Regular cardiac myocyte (primary cell): ENCODE measurements at places on chromosomes 3 and 15. TPM values are rescaled to one million over a fixed set of nuclear protein-coding genes. Genes with fewer than 3 reads are reported as not detected.

Gene TLR9
- not detected in 2 replicates for total RNA-seq

Gene STXBP5L
- total RNA-seq: under 0.01 TPM in 1 of 2 replicates, not detected in the other

Gene SOX14
- not detected in 2 replicates for total RNA-seq

Gene RBM15B
- 21.7 and 38.9 TPM in 2 replicates for total RNA-seq

Gene ADAMTS9
- 4.2 and 5.9 TPM in 2 replicates for total RNA-seq

Gene KIF15
- total RNA-seq: 3.1 and 19.0 TPM in 2 replicates

Gene GOLGA6A
- total RNA-seq: under 0.01 and 0.28 TPM in 2 replicates

Gene NEK11
- total RNA-seq: 4.2 and 7.6 TPM in 2 replicates

Gene CCDC80
- total RNA-seq: 526 and 1,085 TPM in 2 replicates

Gene GOLGA8T
- total RNA-seq: 0.28 TPM in 1 of 2 replicates, not detected in the other

Gene CD200R1
- under 0.01 TPM in 1 of 2 replicates, not detected in the other for total RNA-seq

Gene TM4SF18
- total RNA-seq: 0.56 and 0.77 TPM in 2 replicates

Gene HRG
- not detected in 2 replicates for total RNA-seq

Gene ASB14
- total RNA-seq: not detected in 2 replicates

Gene SOX2
- not detected in 2 replicates for total RNA-seq

Gene AP2M1
- 384 and 533 TPM in 2 replicates for total RNA-seq

Gene LMOD3
- under 0.01 and 0.28 TPM in 2 replicates for total RNA-seq

Gene LRRC2
- total RNA-seq: 3.6 and 5.4 TPM in 2 replicates

Gene ADGRG7
- not detected in 2 replicates for total RNA-seq

Gene FAM3D
- total RNA-seq: not detected in 2 replicates

Gene LMLN
- 8.5 and 8.6 TPM in 2 replicates for total RNA-seq

Gene NUDT16
- total RNA-seq: 9.9 and 14.6 TPM in 2 replicates

Gene GLDN
- total RNA-seq: 1.2 and 1.4 TPM in 2 replicates

Gene THAP10
- 3.4 and 5.2 TPM in 2 replicates for total RNA-seq

Gene ARHGAP11A
- total RNA-seq: 7.3 and 40.3 TPM in 2 replicates

Gene MCF2L2
- total RNA-seq: 0.19 and 0.56 TPM in 2 replicates

Gene SAMD7
- not detected in 2 replicates for total RNA-seq

Gene CSNK1G1
- 22.6 and 22.8 TPM in 2 replicates for total RNA-seq

Gene MUSTN1
- 0.56 TPM in 1 of 2 replicates, not detected in the other for total RNA-seq

Gene ADCY5
- total RNA-seq: under 0.01 TPM in 1 of 2 replicates, not detected in the other

Gene SPTBN5
- 0.28 and 0.38 TPM in 2 replicates for total RNA-seq

Gene ACTC1
- not detected in 2 replicates for total RNA-seq

Gene ZNF662
- total RNA-seq: 0.77 and 0.85 TPM in 2 replicates

Gene TNNC1
- 0.96 and 2.5 TPM in 2 replicates for total RNA-seq

Gene ABI3BP
- 26.6 and 121 TPM in 2 replicates for total RNA-seq

Gene ONECUT1
- not detected in 2 replicates for total RNA-seq

Gene JMJD7
- total RNA-seq: 3.4 and 3.5 TPM in 2 replicates

Gene RSL24D1
- total RNA-seq: 64.4 and 94.7 TPM in 2 replicates
